ENCODE measurements at places on chromosomes 6 and 20.

- DNase-seq = peak; percentile 46
Observed at GRCh38 chr20:32155017-32155981, 45.8 kb downstream of the TM9SF4 start.

DNA sequence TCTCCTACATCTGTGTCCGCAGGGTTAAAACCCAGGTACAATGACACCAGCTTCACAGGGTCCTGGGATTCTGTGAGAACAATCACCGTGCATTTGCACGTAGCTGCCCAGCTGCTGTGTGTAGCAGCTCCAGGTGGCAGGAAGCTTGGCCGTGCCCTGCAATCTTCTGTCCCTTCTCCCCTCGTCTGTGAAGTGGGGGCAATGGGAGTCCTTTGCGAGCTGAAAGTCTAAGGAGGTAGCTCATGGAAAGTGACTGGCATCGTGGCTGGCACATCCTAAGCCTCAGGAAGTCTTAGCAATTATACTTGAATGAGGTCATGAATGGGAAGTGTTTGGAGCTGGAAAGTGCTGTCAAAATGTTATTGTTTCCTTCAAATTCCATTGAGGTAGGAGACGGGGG lies 137.1 kb downstream of the SMOC2 start:
- DNase-seq = no peak

DNA sequence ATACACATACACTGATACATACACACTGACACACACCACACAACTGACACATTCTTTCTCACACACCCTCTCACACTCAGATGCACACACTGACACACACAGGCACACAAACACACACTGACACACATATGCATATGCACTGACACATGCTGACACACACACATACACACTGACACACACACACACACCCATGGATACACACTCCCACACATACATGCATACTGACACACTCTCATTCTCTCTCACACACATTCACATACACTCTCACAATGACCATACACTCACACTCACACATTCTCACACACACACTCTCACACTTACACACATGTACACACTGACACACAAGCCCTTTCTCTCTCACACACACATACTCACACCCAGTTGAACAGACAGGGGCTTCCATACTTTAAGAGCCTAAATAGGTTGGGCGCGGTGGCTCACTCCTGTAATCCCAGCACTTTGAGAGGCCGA lies 236.4 kb downstream of the LRFN2 start:
- DNase-seq = no peak

DNA sequence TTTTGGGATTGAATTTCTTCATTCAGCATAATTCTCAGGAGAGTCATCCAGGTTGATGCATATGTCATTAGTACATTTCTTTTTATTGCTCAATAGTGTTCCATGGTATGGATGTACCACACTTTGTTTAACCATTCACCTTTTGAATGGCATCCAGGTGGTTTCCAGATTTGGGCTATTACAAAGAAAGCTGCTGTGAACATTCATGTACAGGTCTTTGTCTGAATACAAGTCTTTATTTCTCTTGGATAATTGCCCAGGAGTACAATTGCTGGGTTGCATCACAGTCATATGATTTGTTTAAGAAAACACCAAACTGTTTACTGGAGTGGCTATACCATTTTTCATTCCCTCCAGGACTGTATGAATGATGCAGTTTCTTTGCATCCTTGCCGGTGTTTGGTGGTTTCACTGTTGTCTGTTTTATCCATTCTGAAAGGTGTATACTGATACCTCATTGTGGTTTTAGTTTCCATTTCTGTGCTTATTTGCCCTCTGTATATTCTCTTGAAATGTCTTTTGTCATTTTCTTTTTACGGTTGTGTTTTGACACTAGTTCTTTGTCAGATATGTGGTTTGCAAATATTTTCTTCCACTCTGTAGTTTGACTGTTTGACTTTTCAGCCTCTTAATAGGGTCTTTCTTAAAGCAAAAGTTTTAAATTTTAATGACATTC lies 8.8 kb downstream of the CDKAL1 start:
- DNase-seq = peak; percentile 50

- DNase-seq = peak; percentile 44
Observed at GRCh38 chr20:43408848-43409576, 48.7 kb upstream of the SRSF6 start.

- DNase-seq = no peak
Observed at GRCh38 chr20:17418737-17419136, 112.4 kb downstream of the BFSP1 start.

DNA sequence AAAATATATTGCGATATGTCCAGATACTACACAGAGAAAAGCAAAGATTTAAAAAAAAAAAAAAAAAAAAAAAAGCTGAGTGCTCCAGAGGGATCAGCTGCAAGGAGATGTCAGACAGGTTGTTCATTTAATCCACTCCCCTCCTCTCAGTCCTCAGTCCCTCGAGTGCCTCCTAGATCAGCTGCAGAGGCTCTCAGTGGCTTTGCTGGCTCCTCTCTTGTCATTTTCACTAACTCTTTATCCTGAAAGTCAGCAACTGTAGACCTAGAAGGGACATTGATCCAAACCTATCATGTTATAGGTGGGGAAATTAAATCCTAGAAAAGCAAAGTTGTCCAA lies 61.6 kb downstream of the KIAA0319 start:
- no peak for DNase-seq

DNA sequence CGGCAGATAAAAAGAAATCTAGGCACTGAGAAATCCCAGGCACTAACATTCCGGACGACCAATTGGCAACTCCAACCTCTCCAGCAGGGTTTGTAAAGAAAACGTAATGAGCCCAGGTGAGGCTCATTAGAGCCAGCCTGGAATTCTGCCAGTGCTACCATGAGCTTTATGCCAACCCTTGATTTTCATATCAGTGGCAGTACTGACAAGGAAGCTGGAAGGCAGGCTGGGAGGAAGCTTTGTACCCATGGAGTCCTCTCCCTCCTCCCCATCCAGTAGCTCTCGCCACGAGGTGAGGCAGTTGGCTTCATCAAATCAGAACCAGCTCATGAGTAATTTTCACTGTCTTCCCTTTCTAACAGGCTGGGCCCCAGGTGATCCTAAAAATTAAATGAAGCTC lies 250.2 kb downstream of the ZNF217 start:
- DNase-seq = no peak

DNA sequence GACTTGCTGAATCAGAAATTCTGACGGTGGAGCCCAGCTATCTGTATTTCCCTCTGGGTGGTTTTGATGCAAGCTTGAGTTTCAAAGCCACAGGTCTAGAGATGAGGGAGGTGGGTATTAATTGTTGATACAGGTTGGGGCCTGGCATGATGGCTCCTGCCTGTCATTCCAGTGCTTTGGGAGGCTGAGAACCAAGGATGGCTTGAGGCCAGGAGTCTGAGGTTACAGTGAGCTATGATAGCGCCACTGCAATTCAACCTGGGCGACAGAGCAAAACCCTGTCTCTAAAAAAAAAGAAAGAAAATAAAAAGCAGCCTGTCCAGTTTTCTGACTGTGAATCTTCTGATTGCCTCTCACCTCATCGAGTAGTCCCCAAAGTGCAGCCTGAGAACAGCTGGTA lies 184.8 kb upstream of the SASH1 start:
- DNase-seq = no peak

- peak; percentile 79 for DNase-seq
Observed at GRCh38 chr20:56429502-56429901, 17.4 kb downstream of the CASS4 start.

DNA sequence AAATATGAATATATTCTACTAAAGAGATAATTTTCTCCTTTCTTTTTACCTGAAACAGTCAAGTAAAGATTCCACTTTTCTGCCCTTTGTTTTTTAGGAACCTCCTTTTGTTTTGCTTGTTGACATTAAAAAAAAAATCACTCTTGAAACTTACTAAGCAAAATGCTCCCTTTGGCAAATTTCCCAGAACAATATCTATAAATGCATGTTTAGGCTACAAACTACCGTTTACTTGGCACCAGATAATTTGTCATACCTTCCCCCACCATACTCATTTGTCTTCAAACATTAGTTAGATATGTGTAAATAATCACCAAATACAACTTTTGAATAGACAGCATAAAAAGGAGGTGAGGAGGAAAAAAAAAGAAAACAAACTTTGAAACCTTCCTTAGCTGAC lies 604.7 kb downstream of the RFPL4B start:
- DNase-seq = peak; percentile 32

GRCh38 chr6:36353411-36353915 lies 16.8 kb upstream of the BNIP5 start:
- peak; percentile 61 for DNase-seq

GRCh38 chr6:81938014-81938856 lies 185.8 kb upstream of the TENT5A start:
- DNase-seq = peak; percentile 94

GRCh38 chr6:129186988-129187387 lies 304.1 kb downstream of the LAMA2 start:
- DNase-seq = peak; percentile 89

- no peak for DNase-seq
Observed at GRCh38 chr6:31074401-31074800, 38.0 kb downstream of the C6orf15 start.

GRCh38 chr6:166629628-166630027 lies 2.6 kb upstream of the RPS6KA2 start:
- DNase-seq = peak; percentile 73

DNA sequence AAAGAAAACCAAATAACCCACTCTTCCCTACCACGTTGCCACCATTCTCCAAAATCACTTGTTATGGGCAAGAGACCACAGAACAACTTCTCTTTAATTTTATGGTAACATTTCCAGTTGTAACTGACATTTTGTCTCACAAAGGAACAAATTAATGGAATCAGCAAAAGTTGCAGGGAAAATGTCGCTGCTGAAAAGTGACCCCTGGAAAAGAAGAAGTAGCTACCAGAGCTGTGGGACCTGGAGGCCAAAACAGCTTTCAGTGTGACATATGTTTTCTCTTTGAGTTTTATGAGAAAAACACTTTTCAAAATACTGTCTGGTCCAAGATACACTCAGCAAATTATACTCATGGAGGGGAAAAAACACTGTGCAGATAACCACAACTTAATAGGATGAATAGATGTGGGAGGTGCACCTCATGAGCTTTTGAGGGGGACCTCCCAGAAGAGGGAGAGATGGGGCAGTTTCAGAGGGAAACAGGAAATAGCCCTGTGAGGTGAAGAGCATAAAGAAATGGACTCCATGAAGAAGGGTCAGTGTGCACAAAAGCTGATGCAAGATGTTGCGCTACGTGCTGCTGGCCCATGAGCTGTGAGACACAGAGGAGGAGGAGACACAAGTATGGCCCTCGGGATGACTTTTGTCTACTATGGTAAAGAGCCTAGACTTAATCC lies 87.3 kb downstream of the DTNBP1 start:
- no peak for DNase-seq

DNA sequence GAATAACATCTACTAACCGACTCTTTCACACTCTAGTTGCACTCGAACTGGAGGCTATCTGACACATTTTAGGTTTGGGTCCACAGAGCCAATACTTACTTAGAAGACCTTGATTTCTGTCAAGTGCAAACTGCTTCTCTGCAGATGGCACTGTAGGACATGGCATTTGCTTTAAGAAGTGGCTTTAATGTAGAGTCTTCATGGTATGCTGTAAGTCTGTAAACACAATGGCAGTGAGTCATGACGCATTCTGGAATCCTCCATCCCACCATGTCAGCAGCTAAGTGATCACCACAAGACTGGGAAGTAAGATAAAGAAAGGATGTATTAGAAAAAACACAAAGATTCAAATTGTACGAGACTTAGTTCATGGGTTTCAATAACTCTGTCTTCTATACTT lies 377.0 kb upstream of the NOX3 start:
- DNase-seq = peak; percentile 38

GRCh38 chr6:158353883-158354877 lies 41.9 kb downstream of the TULP4 start:
- DNase-seq = peak; percentile 22

DNA sequence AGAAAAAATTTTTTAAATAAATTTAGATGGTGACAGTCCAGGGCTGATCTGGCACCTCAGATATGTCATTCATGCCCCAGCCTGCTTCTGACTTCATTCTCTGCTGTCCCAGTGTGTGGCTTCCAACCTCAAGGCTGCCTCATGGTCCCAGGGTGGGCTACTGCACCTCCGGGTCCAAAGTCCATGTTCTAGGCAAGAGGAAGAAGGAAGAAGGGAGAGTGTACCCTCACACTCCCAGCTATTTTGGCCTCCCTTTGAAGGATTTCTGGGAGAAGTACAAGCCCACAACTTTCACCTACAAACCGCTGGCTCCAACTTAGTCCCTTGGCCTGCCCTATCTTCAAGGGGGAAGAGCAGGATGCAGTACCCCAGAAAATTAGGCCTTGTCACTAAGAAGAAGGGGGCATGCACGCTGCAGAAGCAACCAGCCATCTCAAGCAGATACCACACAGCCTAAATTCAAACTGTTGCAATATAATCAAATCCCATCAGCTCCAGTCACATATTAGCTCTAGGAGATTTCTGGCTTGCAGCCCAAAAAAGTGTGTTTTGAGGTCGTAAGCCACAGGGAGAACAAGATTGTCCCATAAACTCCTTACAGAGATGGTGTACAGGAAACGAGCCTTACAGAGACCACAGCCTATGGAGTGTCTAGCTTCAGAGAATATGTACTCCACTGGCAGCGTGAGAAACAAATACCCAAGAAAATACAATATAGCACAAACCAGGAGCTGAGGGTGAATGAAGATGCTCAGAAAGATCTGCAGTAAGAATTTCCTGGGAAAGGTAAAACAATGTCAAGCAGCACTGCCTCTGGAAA lies 906 bp upstream of the BTN3A2 start:
- DNase-seq = peak; percentile 47

GRCh38 chr6:157879873-157880254 lies 56.8 kb downstream of the SNX9 start:
- no peak for DNase-seq

GRCh38 chr6:105607636-105608621 lies 205.0 kb upstream of the PREP start:
- DNase-seq = no peak

DNA sequence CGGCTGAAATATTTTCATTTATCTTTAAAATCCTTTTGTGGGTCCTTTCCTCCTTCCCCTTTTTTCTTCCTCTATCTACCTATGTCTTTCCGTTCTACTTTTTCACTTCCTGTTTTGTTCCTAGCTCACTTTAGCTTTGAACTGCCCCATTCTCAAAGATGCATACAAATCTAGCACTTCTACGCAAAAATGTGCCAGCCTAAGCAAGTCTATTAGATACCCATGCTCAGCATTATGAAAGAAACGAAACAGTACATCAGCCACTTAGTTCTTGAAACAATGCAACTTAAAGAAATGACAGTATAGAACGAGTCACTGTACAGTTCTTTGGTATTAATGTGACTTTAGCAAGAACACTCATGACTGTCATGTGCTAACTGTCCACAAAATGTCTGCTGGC lies 47.3 kb upstream of the MARCKS start:
- no peak for DNase-seq

DNA sequence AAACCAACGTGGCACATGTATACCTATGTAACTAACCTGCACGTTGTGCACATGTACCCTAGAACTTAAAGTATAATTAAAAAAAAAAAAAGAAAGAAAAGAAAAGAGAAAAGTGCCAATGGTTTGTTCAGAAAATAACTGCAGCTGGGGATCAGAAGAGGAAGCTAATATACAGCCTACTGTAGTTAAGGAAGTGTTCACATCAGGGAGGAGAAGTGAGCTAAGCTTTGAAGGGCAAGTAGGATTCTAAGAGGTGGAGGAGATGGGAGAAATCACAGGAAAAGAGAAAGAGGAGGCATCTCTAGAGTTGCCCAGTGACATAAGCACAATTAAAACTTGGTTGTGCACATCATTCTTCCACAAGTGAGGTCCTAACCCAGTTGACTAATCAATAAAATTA lies 214.4 kb upstream of the DTNBP1 start:
- no peak for DNase-seq

- DNase-seq = no peak
Observed at GRCh38 chr20:15140286-15140685, 802.9 kb upstream of the FLRT3 start.

All from fibroblast of skin of right quadriceps (primary cell).